ENCODE measurements at places on chromosomes 13 and 19.
A peak's percentile ranks its signal among the peaks of the same experiment; 100 is the strongest.

DNA sequence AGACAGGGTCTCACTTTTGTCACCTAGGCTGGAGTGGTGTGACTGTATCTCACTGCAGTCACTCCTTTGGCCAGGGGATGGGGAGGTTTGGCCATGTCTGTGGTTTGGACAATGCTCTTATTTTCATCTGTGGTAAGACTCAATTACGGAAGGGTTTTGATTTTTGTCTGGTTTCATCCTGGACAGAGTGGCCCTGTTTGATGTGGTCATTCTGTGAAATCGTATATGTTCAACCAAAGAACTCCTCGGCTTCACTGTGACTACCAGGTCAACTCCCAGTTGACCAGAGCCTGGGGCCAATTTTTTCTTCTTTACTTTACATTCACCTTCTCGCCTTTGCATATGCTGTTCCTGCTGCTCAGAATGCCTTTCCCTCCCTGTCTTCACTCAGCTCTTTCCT is 6.8 kb upstream of the CCDC124 start:
- no peaks in the 10 kb centered on the region for H3K27me3 ChIP-seq
- no peaks in the 10 kb centered on the region for H3K36me3 ChIP-seq
- no peak for DNase-seq
- peaks cover 3% of the 10 kb centered on the region for H3K4me1 ChIP-seq

DNA sequence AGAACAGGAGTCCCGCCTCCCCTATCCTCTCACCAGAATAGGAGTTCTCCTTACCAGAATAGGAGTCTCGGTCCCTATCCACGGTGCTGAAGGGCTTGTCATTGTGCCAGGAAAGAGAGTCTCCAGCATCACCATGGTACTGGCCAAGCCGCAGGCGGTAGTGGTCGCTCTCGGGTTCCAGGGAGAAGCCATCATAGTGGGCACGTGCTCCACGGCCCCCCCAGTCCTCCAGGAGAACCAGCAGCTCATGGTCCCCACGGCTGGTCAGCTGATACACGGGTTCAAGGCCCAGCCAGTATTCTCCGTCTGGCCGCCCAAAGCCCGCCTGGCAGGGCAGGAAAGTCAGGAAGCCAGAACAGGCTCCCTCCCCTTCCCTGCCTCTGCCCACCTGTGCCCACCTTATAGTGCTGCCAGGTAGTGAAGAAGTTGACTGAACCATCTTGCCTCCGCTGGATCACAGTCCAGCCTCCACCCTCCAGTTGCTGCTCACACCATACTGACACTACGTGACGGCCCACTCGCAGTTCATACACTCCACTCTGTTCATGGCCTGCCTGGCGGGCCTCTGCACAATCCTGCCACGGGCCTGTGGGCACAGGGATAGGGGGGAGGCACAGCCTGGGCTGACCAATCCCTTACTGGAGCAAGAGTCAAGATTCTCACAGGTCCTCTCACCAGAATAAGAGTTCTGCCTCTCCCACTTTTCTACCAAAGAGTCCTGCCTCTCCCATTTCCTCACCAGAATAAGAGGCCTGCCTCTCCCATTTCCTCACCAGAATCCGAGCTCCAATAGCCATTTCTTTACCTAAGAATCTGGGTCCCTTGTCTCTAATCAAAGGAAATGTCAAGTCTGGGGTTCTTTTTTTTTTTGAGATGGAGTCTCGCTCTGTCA is 7.4 kb downstream of the SHFL start:
- H3K4me3 ChIP-seq: no peak overlapping the region
- no peak overlapping the region for H3K27ac ChIP-seq
- H3K4me1 ChIP-seq: peaks cover 8% of the 10 kb centered on the region

- peak overlapping the region; percentile 43 for H3K27ac ChIP-seq
- no peaks in the 10 kb centered on the region for H3K27me3 ChIP-seq
- H3K4me1 ChIP-seq: peaks cover 23% of the 10 kb centered on the region
- DNase-seq: no peak
Measured at GRCh38 chr19:35757231-35757748, 461 bp upstream of the HSPB6 start.

DNA sequence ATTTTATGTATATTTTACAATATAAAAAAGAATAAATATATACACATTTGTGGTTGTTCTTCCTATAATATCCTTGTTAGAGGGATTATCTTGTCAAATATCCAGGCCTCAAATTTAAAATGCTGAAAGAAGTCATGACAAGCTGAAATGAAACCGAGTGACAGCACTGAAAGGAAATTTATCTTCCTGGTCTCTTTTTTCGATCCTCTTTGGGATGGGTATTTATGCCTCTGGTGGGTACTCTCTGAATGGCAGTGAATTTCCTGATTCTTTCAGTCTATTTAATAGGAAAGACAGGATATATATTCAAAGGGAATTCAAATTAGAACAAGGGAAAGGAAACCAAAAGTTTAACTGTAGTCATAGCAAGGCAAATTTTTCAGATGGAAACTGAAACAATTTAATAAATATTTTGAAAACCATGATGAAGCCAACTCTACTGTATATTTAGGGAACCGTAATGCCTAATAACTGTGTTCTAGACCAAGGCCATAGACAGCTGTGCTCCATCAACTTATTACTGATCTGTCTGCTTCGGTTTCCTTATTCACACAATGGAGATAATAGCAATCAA is 97.9 kb downstream of the DLEU7 start:
- no peaks in the 10 kb centered on the region for H3K4me1 ChIP-seq
- no peaks in the 10 kb centered on the region for H3K27me3 ChIP-seq
- H3K4me3 ChIP-seq: no peak overlapping the region
- no peaks in the 10 kb centered on the region for H3K36me3 ChIP-seq

GRCh38 chr19:48342841-48343540 is 17.6 kb downstream of the EMP3 start:
- H3K36me3 ChIP-seq: no peaks in the 10 kb centered on the region
- H3K4me1 ChIP-seq: peaks cover 18% of the 10 kb centered on the region
- no peak for DNase-seq
- no peak overlapping the region for H3K27ac ChIP-seq

DNA sequence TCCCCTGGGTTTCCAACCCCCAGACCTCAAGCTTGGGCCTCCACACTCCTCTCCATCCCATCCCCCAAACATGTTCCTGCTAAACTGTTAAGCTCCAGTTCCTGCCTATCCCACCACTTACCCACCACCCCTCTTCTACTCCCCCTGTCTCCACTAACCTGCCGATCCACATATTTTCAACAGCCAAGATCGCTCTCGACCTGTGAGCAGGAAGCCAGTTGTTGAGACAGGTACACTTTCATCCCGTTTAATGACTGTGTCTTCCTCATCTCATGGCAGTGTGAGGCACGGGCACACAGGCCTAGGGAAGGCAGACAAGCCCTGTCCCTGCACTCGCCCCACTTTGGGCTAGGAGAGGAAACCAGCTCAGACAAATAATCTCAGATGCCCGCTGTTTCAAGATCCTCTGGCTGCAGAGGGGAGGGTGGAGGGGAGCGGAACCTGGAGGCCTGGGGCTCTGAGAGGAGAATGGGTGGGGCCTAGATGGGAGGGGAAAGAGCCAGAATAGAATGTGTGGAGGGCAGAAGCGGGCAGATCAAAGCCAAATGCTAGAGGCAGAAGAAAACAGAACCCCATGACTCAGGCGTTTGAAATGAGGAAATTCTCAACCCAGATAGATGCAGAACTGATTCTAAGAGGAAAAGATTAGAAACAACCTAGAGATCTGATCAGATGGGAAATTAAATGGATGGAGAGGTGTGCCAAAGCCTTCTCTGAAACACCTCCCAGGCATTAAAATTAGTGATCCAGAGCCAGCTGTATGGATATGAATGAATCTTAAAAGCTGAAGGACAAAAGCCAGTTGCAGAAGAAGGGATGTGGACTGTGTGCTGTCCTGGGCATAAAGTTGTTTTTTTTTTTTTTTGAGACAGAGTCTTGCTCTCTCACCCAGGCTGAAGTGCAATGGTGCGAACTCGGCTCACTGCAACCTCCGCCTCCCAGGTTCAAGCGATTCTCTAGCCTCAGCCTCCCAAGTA is 16.9 kb upstream of the CYP2S1 start:
- H3K27ac ChIP-seq: peak overlapping the region; percentile 65
- no peaks in the 10 kb centered on the region for H3K36me3 ChIP-seq
- DNase-seq: no peak
- H3K4me1 ChIP-seq: peaks cover 11% of the 10 kb centered on the region

DNA sequence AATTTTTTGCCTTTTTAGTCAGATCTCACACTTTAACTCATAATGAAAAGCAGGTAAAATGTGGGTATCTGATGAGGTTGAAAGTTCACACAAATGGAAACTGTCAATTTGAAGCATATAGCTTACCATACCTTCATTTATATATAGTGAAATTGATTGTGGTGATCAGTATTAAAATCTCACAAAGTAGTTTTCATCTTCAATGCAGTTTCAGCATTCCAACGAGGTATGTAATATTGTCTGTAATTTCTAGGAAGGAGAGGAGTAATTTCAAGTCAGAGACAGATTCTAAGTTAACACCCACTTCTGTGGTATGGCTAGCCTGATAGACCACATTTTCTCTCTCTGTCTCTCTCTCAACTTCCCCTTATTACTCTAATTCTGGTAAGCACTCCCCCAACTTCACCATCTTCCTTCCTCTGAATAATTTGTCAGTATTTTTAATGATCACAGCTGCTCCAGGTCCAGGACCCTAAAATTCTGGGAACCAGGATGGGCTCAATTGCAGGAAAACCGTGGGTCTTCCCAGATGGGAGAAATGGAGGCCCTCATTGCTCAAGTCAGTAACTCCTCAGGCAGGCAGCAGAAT is 455.7 kb downstream of the FGF9 start:
- no peak overlapping the region for H3K27ac ChIP-seq
- H3K4me3 ChIP-seq: no peak overlapping the region
- no peaks in the 10 kb centered on the region for H3K36me3 ChIP-seq
- H3K4me1 ChIP-seq: no peaks in the 10 kb centered on the region

DNA sequence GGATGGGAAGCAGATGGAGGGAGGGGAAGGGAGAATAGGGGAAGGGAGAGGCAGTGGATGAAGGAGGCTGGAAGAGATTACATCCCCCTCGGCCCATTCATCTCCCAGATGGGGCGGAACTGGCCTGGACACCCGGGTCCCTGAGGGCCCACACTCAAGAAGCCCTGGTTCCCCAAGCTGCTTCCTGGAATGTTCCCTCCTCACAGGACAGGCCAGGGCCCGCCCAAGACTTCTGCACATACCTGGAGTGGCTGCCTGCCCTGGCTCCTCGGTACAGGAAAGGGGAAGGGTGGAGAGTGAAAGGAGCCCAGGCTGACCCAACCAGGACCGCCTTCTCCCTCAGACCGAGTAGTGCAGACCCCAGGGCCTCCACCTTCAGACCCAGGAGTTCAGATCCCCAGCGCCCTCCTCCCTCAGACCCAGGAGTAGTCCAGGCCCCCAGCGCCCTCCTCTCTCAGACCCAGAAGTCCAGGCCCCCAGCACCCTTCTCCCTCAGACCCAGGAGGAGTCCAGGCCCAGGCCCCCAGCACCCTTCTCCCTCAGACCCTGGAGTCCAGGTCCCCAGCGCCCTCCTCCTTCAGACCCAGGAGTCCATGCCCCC is 489 bp downstream of the NTF4 start:
- peaks cover 18% of the 10 kb centered on the region for H3K27me3 ChIP-seq
- H3K27ac ChIP-seq: peak overlapping the region; percentile 80
- DNase-seq: no peak
- peaks cover 12% of the 10 kb centered on the region for H3K4me1 ChIP-seq
- H3K4me3 ChIP-seq: peak overlapping the region; percentile 71
- H3K36me3 ChIP-seq: peaks cover 3% of the 10 kb centered on the region

- no peaks in the 10 kb centered on the region for H3K4me1 ChIP-seq
- no peaks in the 10 kb centered on the region for H3K27me3 ChIP-seq
- no peak overlapping the region for H3K27ac ChIP-seq
- H3K36me3 ChIP-seq: no peaks in the 10 kb centered on the region
Measured at GRCh38 chr13:94073007-94073744, 406.3 kb downstream of the DCT start.

DNA sequence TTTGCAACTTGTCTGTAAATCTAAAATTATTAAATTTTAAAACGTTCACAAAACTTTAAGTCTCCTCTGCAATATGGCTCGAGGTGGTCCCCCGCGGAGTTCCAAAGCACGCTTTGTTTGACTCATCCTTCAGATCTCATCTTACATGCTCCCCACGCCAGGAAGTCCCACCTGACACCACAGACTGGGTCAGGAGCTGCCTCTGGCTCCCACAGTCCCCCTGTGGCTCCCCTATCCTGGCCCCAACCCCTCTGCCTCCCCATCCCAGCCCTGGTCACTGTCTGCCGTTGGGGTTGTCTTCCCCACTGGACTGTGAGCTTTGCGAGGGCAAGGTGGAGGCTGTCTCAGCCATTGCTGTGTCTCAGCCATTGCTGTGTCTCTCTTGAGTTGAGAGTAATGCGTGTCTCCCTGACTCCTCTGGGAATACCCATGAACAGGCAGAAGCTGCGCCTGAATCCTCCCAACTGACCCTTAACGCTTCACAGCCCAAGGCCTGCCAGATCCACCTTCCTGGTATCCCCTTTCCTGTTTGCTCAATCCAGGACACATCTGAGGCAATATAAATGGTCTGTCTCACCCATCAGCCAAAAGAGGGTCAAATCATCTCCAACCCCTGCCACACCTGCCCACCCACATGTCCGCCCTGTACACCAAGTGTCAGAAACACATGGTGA is 15.9 kb downstream of the DYRK1B start:
- no peak for DNase-seq
- H3K27ac ChIP-seq: no peak overlapping the region
- no peaks in the 10 kb centered on the region for H3K27me3 ChIP-seq
- H3K4me3 ChIP-seq: no peak overlapping the region
- peaks cover 2% of the 10 kb centered on the region for H3K36me3 ChIP-seq

GRCh38 chr19:46499692-46500091 is 4.0 kb upstream of the PNMA8B start:
- H3K27me3 ChIP-seq: peaks cover under 1% of the 10 kb centered on the region
- H3K27ac ChIP-seq: no peak overlapping the region

DNA sequence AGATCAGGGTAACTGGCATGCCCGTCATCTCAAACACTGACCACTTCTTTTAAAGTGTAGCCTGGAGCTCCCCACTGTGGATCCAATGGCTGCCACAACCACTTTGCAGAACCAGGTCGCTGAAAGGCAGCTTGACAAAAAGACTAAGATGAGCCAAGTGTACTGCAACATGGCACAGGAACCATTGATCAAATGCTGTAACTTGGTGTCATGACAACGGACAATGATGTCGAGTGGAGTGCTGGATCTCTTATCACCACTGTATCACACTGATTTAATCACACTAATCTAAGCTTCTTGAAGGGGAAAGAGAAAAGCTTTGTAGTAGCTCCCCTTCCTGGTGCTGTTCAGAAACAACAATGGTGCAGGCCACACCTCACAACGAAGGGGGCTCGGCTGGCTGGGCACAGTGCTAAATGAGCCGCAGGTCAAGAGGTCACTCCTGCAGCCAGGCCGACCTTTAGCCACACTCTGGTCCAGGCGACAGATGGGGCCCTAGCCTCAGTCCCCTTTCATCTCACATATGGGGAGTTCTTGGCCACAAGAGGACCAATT is 2.2 kb upstream of the TNFRSF19 start:
- H3K4me1 ChIP-seq: peaks cover 11% of the 10 kb centered on the region
- no peaks in the 10 kb centered on the region for H3K27me3 ChIP-seq
- no peaks in the 10 kb centered on the region for H3K36me3 ChIP-seq
- no peak for DNase-seq

- H3K27me3 ChIP-seq: no peaks in the 10 kb centered on the region
- DNase-seq: no peak
- no peaks in the 10 kb centered on the region for H3K4me1 ChIP-seq
- H3K36me3 ChIP-seq: no peaks in the 10 kb centered on the region
- no peak overlapping the region for H3K27ac ChIP-seq
Measured at GRCh38 chr13:96002322-96003131, 50.7 kb downstream of the UGGT2 start.

GRCh38 chr13:102235689-102236088 is 166.2 kb downstream of the FGF14 start:
- no peaks in the 10 kb centered on the region for H3K27me3 ChIP-seq
- H3K36me3 ChIP-seq: no peaks in the 10 kb centered on the region
- H3K4me3 ChIP-seq: no peak overlapping the region
